ENCODE measurements at places on chromosomes 7 and 10. TPM values are rescaled to one million over a fixed set of nuclear protein-coding genes. Genes with fewer than 3 reads are reported as not detected.

The HOXA4 gene
- 0.30 TPM for total RNA-seq

The NKX2-3 gene
- total RNA-seq = 5.2 TPM

The TMEM130 gene
- not detected for total RNA-seq

The CFAP69 gene
- 1.2 TPM for total RNA-seq

The DEPP1 gene
- total RNA-seq = 191 TPM

The SCRN1 gene
- 124 TPM for total RNA-seq

The AKR1D1 gene
- total RNA-seq = not detected

The ZNF239 gene
- 0.91 TPM for total RNA-seq

The GFRA1 gene
- total RNA-seq = 1.8 TPM

The NPTX2 gene
- total RNA-seq = 0.91 TPM

The SAP25 gene
- total RNA-seq = not detected

The VPS37D gene
- total RNA-seq = 2.9 TPM

The ABI1 gene
- 31.9 TPM for total RNA-seq
